ENCODE measurements at places on chromosomes 11 and 22.

DNA sequence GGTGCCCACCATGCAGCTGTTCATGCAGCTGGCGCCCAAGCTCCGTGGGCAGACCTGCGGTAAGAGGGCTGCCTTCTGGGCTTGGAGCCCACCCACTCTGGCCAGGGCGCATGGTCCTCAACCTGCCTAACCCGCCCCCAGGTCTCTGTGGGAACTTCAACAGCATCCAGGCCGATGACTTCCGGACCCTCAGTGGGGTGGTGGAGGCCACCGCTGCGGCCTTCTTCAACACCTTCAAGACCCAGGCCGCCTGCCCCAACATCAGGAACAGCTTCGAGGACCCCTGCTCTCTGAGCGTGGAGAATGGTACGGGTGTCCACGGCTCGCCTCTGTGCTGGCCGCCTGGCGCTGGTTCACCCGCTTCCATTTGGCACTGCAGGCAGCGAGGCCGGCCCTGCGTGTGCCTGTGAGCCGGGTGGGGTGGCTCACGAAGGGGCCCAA, 11.0 kb downstream of the MUC5AC start:
- H3K4me3 ChIP-seq = no peak overlapping the region
- no peaks in the 10 kb centered on the region for H3K4me1 ChIP-seq
- DNase-seq = no peak
- H3K27me3 ChIP-seq = no peaks in the 10 kb centered on the region
- H3K36me3 ChIP-seq = no peaks in the 10 kb centered on the region

DNA sequence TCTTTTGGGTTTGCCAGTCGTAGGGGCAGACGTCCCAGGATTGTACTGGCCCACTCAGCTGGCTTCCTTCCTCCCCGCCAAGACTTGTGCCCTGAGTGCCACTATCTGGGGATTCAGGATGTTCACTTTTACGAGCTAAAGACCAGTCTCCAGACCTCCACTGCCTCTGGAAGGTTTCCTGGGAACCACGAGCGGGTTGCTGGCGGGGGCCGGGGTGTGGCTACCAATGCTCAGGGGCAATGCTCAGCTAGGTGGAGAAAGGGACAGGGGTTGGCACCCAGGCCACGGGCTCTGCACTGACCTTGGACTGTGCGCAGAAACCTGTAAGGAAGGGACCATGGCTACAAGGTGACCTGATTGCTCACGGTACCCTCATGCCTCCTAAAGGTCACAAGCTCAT, 2.2 kb downstream of the NEFH start:
- peaks cover 2% of the 10 kb centered on the region for H3K36me3 ChIP-seq
- peaks cover 10% of the 10 kb centered on the region for H3K4me1 ChIP-seq

DNA sequence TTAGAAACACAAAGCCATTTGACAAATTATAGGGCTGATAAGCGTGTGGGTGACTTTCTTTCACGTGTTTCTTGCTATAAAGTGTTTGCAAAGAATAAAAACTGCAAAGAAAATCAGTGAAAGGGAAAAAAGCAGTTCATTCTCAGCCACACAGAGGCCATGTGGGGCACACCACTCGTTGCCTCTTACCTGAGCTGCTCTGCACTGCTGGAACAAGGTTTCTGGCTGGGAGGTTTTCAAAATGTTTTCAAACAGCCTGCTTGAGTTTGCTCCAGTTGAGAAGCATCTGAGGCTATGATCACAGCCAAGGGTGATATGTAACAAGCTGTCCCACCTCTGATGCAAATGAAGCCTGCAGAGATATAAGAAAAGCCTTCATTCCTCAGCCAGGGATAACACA, 14.7 kb upstream of the VSIG10L2 start:
- H3K27ac ChIP-seq = no peak overlapping the region
- H3K36me3 ChIP-seq = no peaks in the 10 kb centered on the region

GRCh38 chr11:108670451-108670850, 5.6 kb downstream of the DDX10 start:
- H3K4me1 ChIP-seq = peaks cover 54% of the 10 kb centered on the region
- no peak for DNase-seq
- no peak overlapping the region for H3K27ac ChIP-seq
- peaks cover 49% of the 10 kb centered on the region for H3K36me3 ChIP-seq

GRCh38 chr22:27670701-27671412, 130.7 kb downstream of the MN1 start:
- no peaks in the 10 kb centered on the region for H3K4me1 ChIP-seq
- no peaks in the 10 kb centered on the region for H3K36me3 ChIP-seq
- peaks cover 20% of the 10 kb centered on the region for H3K27me3 ChIP-seq
- DNase-seq = no peak
- H3K4me3 ChIP-seq = no peak overlapping the region
- no peak overlapping the region for H3K27ac ChIP-seq

- H3K27ac ChIP-seq = no peak within 1 kb of the TSS
- peaks cover 79% of the 10 kb centered on the region for H3K27me3 ChIP-seq
- no peak within 1 kb of the TSS for H3K4me3 ChIP-seq
- no peak for DNase-seq
- H3K36me3 ChIP-seq = no peaks in the 10 kb centered on the region
Observed at GRCh38 chr11:13008625-13009475, at the start of gene RASSF10. Gene RASSF10 (plus strand): TSS chr11:13009316. CDS start chr11:13009577, 261 bp downstream.

DNA sequence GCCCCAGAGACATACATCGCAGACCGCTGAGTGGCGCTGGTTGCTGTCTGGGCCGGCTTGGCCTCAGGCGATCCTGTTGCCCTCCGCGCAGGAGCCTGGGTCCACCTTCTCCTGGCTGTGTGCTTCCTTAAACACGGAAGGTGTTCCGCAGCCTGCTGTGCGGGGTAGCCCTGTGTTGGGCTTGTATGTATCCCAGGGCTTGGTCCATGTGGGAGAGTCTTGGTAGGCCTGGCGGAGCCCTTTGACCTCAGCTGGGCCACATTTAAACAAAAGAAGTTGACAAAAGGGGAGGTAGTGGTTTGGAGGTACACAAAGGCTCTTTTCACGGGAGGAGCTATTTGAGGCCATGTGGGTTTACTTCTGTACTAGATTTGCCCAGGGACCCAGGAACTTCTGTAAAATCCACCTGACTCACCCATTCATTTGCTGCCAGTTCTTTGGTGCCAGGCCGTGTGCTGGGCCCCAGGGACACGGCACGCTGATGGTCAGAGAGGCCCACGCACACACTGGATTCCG, 11.0 kb upstream of the GRAMD4 start:
- peaks cover 28% of the 10 kb centered on the region for H3K4me1 ChIP-seq
- no peaks in the 10 kb centered on the region for H3K27me3 ChIP-seq
- no peak overlapping the region for H3K4me3 ChIP-seq
- H3K27ac ChIP-seq = no peak overlapping the region
- H3K36me3 ChIP-seq = no peaks in the 10 kb centered on the region
- no peak for DNase-seq

DNA sequence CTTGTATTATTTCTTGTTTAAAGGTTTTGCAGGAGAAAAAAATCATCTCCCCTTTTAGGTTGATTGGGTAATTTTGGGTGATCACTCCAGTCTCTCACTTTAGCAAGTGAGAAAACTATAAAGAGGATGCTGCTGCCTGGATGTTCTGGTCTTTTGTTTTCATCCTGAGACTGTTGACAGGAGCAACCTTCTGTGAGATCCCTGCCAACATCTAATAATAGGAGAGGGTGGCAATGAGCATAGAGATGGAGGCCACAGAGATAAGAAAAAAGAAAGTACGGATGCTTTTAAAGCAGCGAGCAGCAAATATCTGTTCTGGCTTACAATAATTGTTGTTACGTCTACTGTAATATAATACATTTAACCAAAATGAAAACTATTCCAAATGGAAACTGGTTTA, 293.6 kb upstream of the MTNR1B start:
- H3K27me3 ChIP-seq = no peaks in the 10 kb centered on the region
- H3K4me1 ChIP-seq = no peaks in the 10 kb centered on the region
- no peak overlapping the region for H3K4me3 ChIP-seq

DNA sequence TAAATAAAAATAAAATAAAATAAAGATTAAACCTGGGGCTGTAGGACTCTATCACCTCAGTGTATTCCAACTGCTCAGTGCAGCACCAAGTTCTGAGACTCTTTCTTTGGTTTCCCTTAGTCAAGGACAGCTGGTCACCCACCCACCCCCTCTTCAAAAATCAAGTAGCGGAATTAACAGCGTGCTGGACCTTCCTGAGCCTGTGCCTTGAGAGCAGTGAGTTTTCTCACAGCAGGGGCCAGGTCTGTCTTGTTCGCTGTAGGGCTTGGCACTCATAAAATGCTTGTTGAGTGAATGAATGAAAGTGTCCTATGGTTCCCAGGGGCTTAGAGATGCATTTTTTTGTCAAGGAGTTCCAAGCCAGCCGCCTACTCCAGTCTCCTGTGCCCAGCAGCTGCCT, 2.9 kb upstream of the ALX4 start:
- H3K4me1 ChIP-seq = peaks cover 3% of the 10 kb centered on the region
- DNase-seq = no peak
- no peak overlapping the region for H3K27ac ChIP-seq
- peaks cover 62% of the 10 kb centered on the region for H3K27me3 ChIP-seq
- H3K36me3 ChIP-seq = peaks cover 4% of the 10 kb centered on the region

Data from naive thymus-derived CD8-positive, alpha-beta T cell (primary cell).